ENCODE measurements at places on chromosomes 5 and 9.

GRCh38 chr5:10736354-10736753 lies 24.7 kb downstream of the DAP start:
- DNase-seq: no peak

DNA sequence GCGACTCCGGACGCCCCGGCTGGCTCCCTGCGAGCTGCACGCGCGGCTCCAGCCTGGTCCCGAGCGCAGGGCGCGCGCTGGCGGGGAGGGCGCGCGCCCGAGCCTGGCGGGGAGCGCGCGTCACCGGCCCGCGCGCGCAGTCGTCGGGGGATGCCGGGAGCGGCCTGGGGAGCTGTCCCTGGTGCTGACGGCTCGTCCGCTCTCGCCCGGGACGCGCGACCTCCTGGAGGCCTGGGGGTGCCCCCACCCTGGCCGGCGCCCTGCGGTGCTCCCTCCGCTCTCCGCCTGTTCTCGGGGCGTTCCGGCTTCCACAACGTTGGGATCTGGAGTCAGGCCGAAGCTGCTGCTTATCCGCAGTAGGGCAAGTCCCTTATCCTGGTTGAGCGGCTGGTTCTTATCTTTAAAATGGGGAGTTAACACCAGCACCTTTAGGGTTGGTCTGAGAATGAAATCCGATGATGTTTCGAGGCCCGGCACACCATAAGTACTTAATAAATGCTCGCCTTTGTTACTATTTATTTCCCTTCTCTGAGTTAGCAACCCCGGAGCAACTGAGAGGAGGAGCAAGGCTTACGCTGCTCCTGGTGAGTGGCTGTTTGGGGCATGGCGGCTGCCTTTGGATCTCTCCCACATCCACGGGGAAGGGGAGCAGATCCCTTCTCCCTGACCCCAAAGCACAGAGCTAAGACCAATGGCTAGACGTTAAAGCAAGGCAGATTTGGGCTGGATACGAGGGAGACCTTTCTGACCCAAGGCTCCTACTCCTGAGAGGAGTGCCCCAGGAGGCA lies at the start of gene FAM163B:
Gene FAM163B, minus strand, starts transcription at position 79 of the 788 bp plus-strand sequence. CDS start 29,166 bp downstream, outside the sequence.
- peak; percentile 79 for DNase-seq

DNA sequence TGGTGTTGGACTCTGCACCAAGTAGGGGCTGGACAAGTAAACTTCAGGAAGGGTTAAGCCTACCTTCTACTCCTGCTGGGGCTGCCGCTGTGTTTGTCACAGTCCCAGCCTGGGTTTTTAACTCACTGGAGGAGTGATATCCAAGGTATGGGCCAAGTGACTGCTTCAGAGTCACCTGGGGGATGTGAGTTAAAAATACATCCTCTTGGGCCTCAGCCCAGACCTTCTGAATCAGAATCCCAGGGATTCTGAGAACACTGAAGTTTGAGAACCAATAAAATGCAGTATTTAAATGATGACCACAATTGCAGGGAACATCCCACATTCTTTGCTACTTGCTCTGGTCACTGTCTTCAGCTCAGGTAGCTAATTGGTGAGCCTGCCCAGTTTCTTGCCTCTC lies 95.1 kb upstream of the DNAH5 start:
- no peak for DNase-seq

GRCh38 chr5:178774866-178775539 lies 44.5 kb upstream of the ZNF354A start:
- no peak for DNase-seq

- peak; percentile 28 for DNase-seq
These were observed 31.4 kb upstream of the MYOT start for GRCh38 chr5:137836298-137836697.

DNA sequence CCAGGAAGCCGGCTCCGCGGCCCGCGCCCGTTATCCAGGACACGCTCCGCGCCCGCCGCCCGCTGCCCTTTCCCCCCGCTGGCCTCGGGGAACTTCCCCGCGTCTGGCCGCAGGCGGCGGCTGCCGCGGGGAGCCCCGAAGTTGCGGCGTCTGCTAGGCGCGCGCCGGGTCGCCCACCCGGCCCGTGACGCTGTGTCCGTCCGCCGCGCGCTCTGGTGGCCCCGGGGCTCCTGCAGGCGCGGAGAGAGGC lies 621 bp upstream of the GCNT4 start:
- no peak for DNase-seq

DNA sequence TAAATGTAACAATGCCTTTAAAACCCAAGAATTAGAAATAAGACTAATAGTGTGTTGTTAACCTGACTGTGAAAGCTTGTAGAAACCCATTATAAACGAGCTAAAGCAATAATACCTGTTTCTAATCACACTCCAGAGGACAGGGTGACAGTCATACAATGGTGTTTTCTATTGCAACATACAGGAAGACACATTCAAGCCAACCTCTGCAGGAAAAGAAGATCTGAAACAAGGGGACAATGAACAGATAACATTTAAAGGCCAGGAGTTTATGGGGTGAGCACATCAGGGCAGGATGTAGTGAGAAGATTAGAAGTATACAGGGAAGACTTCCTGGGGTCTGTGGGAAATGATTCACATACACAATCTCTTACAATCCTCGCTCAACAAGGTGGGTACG lies 13.8 kb downstream of the BARHL1 start:
- no peak for DNase-seq

- DNase-seq: no peak
These were observed 11.1 kb upstream of the GLE1 start for GRCh38 chr9:128493424-128493823.

DNA sequence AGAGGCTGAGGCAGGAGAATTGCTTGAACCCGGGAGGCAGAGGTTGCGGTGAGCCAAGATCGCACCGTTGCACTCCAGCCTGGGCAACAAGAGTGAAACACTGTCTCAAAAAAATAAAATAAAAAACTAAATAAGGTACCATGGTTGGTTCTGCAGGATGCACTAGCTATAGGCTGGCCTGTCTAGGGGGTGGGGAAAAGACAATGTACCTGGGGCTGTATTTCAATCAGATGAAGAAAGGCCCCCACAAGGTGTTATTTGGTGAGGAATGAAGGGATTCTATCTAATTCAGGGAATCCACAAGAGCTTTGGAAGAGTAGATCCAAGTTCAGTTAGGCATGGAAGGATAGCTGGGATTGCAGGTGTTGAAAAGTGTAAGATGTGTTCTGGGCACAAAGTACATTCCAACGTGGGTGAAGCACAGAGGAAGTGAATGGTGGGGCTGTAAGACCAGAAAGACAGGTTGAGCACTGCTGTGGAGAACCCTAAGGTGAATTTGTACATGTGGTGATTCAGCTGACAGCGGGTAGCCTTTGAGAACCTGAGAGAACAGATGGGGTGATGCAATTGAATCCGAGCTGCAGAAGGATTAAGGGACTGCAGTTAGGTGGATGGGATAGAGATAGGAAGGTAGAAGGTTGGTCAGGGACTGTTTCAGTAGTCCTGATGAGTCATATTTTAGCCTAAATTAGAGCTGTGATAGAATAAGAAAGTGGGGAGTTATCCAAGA lies 71.8 kb downstream of the CAST start:
- no peak for DNase-seq

DNA sequence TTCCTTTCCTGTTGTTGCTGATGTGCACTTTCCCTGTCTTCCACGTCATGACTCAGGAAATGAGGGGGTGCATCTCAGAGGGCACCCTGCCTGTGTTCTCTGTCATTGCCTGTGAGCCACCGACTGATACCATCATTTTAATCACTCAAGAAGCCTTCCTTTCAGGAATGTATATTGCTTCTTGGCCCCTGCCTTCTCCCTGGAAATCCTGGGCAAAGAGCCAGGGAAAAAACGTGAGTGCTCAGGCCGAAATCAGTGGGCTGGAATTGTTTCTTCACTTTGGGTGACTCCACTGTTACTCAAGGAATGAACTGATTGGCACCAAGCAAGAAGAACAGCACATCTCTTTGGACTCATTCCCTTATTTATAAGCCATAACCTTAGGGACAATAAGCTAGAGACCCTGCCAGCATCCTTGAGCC lies 126.1 kb downstream of the SNX18 start:
- DNase-seq: no peak

- peak; percentile 9 for DNase-seq
These were observed 239.0 kb downstream of the FSTL4 start for GRCh38 chr5:133373121-133373870.

DNA sequence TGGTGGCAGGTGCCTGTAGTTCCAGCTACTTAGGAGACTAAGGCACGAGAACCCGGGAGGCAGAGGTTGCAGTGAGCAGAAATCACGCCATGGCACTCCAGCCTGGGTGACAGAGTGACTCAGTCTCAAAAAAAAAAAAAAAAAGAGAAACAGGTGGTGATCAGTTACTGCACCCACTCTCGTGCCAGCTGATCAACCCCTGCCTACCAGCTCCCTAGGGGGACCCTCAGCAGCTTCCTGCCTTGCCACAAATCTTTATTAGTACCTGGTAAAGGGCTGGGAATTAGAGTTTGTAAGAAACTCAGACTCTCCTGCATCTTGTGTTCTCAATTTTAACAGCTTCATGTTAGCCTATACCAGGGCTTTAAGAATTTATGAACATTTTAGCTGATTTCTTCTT lies 914.9 kb downstream of the EFNA5 start:
- DNase-seq: no peak

- no peak for DNase-seq
These were observed 58.3 kb upstream of the WDR41 start for GRCh38 chr5:77550406-77550805.

DNA sequence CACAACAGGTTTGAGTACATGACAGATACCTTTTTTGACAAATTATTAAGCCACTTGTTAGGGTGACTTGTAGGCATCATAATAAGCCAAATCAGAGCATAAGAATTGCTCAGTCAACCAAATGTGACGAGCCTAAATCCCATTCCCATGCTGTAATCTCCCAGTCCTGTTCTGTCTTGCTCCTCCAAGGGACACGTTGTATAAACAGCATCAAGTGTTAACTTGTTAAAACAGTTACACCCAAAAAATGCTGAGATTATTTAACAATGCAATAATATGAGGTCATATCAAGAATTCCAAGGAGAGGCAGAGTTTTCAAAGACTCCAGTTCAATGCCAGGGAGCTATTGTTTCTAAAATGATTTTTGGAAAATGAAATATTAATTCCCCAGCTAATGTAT lies 76.2 kb downstream of the SH3TC2 start:
- DNase-seq: no peak

- DNase-seq: no peak
These were observed 35.1 kb upstream of the FREM1 start for GRCh38 chr9:14945351-14945750.

- no peak for DNase-seq
These were observed 208.3 kb upstream of the ITGA1 start for GRCh38 chr5:52579391-52579790.

DNA sequence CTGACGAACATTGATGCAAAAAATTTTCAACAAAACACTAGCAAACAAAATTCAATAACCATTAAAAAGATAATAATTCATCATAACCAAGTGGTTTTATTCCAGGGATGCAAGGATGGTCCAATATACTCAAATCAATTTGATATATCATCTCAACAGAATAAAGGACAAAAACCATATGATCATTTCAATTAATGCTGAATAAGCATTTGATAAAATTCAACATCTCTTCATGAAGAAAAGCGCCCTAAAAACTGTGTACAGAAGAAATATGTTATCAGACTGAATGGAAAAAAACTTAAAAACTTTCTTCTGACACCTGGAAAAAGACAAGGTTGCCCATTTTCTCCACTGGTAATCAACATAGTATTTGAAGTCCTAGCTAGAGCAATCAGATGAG lies 720.3 kb upstream of the RGMB start:
- DNase-seq: no peak

- no peak for DNase-seq
These were observed 34.0 kb upstream of the SYK start for GRCh38 chr9:90767523-90768100.

DNA sequence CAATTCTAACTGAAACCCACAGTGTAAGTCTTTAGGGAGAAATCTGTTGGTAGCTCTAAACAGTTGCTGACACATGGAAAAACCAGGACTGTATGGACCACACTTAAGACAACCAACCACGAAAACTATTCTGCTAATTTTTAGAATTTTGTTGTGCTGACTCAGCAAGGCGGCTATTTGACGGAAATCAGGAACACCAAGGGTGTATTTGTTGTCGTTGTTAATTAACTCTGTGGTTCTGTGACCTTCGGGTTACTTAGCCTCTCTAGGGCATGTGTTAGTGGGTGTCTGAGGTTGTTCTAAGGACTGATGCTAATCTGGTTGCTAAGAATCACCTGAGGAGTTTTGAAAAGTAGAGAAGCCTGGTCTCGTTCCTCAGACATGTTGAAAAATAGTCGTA lies 79.2 kb downstream of the ATP10B start:
- DNase-seq: no peak

GRCh38 chr5:77156379-77156778 lies 54.1 kb upstream of the PDE8B start:
- no peak for DNase-seq

GRCh38 chr5:157463621-157464518 lies 3.9 kb downstream of the NIPAL4 start:
- DNase-seq: no peak

DNA sequence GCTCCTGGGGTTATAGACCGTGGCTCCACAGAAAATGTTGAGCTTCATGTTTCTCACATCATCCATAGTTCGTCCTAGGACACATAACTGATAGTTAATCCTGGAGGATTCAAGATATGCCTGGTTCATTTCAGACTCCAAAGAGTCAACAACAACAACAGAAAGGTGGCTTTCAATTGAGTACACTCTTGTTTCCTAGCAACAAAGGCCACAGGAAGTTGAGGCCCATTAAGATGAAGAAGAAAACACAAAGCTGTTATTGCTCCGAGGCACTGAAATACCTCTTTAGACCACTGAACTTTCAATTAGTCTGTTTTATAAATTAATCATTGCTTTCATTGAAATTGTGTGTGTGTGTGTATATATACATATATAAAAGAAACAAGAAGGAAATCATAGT lies 154.5 kb downstream of the YIPF5 start:
- DNase-seq: no peak

DNA sequence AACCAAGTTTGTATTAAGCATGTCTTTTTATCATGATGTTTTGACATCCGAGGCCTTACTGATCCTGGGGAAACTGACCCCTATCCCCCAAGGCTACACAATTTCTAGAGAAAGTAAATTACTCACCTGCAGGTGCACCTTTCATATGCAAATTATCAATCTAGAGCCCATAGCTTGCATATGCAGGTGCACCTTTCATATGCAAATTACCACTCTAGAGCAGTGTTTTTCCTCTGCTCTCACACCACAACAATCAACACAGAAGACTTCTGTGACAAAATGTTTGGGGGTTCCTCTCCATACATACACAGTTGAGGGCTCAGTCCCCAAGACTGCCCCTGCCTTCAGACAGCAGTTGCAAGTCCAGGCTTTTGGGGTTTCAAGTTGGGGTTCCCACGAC lies 203.7 kb upstream of the RORB start:
- DNase-seq: no peak

DNA sequence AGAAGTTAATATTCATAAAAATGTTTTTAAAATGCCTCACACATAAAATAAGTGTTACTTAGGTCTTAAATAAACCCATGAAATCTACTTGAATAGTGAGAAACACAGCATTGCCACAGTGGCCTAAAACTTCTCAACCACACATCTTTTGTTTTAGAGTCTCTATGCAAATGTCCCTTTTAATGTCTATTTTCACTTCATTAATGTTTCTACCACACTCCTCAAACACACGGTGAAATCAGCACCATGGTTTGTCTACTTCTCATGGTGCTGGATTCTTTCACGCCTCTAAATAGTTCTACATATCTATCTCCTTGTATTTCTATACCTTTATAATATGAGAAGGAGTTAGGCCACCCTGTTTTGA lies 111.2 kb downstream of the EDIL3 start:
- DNase-seq: no peak
